Astrocyte of the hippocampus (primary cell): ENCODE measurements at places on chromosomes 2 and 18.

DNA sequence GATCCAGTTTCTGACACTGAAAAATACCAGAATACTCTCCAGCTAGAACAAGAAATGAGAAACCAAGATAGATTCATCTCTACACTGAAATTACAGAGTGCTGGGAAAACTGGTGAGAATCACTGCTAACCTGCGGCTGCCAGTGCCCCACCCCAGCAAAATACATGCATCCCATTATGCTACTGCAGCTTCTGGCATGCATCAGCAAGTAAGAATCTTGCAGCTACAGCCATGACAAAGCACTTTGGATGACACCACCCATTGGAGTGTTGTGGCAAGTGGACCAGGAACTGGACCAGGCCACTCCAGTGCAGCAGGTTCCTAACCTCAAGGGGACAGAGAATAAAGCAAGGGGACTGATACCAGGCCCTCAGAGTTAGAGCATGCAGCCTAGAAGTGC is 378.8 kb upstream of the ETAA1 start:
- no peak for DNase-seq

GRCh38 chr2:157124731-157125130 is 132.8 kb upstream of the GALNT5 start:
- DNase-seq, result no peak

GRCh38 chr2:98459496-98460175 is 15.0 kb downstream of the INPP4A start:
- DNase-seq, result no peak

GRCh38 chr2:16168506-16169264 is 228.3 kb downstream of the MYCN start:
- DNase-seq, result no peak

DNA sequence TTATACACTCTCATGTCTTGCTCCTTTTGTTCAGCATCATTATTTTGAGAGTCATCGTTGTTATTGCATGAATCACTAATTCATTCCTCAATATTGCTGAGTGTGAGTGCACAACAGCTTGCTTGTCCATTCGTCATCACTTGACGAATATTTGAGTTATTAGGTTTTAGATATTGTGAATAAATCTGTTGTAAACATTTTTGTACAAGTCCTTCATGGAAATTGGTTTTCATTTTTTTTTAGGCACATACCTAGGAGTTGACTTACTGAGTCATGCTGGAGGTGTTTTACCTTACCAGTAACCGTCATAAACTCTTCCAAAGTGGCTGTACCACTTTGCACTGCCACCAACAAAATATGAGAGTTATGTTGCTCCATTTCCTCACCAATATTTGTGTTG is 84.2 kb upstream of the NCK2 start:
- no peak for DNase-seq

DNA sequence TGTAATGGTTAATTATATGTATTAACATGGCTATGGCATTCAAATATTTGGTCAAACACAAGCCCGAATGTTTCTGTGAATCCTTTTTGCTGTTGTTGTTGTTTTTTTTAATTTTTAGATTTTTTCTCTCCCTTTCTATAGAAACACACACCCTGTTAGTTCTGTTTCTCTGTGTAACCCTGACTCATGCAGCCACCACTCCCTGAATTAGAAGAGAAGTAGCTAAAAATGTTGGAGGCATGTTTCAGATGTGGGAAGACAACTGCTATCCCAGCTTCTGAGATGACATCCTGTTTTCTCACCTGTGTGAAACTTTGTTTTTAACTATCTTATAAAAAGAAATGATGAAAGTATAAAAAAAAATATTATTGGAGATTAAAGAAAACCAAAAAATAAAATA is 219.6 kb upstream of the RGPD4 start:
- no peak for DNase-seq

DNA sequence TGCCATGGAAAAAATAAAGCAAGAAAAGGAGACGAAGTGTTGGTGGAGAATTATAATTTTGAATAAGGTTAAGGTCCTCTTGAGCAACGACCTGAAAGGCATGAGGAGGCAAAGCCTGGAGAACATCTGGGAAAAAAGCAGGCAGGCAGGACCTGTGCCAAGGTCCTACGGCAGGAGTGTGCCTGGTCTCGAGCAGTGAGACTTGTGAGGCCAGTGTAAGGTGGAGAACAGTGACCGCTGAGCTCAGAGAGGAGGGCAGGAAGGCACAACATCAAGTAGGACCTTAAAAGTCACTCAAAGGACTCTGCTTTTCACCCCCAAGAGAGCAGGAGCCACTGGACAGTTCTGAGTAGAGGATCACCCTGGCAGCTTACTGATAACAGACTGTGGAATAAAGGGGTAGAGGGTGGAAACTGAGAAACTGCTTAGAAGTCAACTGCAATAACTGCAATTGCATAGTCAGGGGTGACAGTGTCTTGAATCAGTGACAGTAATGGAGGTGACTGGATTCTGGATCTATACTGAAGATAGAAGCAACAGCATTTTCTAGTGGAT is 3.5 kb downstream of the NOL10 start:
- DNase-seq, result no peak

GRCh38 chr2:81876624-81877023 is 1572.1 kb upstream of the LRRTM1 start:
- DNase-seq, result no peak

- no peak for DNase-seq
Observed at GRCh38 chr2:207167099-207167923, 1.6 kb upstream of the KLF7 start.

- DNase-seq, result peak; percentile 56
Observed at GRCh38 chr2:39059366-39059952, 61.4 kb downstream of the SOS1 start.

DNA sequence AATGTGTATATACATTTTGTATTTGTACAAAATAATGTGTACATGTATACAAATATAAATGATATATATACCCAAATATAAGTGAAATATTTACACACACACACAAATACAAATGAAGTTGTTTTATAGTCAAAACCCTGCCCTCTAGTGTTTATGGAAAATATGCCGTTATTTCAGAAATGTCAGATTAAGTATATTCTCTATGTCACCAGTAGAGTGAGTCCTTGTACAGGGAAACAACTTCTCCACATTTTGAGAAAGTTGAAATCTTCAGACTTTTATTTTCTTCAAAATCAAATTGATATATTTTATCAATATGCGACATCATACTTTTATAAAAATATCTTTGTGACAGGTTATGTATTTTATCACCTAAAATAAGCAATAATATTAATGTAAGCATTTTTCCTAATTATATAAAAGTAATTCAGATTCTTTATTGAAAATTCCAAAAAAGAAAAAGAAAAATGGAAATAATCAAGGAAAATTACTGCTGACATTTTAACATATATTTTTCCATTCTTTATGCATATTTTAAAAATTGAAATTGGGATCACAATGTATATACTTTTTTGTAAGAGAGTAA is 22.4 kb downstream of the ARL6IP6 start:
- DNase-seq, result peak; percentile 68

DNA sequence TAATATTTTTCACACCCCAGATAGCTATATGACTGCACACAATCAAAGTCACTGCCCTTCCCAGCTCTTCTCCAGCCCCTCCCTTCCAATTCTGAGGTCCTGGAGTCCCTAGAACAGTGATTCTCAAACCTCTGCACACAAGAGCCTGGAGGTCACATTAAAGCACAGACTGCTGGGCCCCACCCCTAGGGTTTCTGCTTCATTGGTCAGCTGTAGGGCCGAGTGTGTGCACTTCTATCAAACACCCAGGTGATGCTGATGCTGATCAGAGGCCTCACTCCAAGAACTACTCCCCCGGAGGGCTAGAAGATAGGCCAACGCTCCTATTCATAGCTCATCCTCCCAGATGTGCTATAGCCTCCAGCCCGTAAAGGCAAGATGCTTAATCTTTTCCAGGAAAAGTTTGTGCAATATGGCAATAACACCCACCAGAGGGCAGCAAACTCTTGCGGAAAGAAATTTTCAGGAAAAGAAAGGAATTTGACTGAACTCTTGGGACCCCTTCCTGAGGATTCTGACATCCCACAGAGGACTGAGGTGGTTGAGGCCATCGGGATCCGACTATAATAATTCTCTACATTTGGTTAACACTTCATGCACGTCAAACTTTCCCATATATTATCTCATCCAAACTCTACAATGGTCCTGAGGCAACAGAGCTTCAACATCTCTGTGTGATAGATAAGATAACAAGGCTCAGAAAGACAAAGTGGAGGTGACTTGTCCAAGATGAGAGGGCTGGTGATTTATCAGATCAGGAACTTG is 194.2 kb upstream of the PKDCC start:
- DNase-seq, result peak; percentile 70

DNA sequence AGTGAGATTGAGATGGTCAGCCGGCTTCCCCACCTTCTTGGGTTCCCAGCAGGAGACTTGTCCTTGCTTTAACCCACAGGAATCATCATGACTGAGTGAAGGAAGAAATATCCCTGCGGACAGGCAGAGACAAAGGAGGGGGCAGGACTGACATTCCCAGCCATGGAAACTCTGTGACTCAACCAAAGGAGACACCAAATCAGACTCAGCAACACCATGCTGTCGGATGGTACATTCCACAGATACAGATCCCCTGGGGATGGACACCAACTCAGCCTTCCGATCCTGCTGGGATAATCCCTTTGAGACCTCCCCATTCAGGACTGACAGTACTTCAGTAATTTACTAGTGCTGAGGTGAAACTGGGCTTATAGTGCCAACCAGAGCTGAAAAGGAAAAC is 518.3 kb downstream of the XIRP2 start:
- DNase-seq, result peak; percentile 70

DNA sequence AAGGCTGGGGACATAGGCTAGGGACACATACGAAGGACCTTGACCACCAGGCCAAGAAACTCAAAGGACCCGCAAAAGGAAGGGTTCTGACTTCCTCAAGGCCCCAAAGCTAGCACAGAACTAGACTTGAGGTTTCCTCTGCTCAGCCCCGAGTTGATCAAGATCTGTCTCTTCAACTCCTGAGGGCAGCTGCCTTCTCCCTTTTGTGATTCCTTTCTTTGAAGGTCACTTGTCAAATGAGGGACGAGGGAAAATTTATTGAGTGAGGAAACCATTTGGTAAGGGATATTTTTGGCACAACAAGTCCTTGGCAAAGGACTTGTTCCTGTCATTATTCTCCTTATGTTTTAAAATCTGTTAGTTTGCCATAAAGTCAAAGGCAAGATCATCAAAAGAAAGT is 12.3 kb upstream of the ROCK2 start:
- DNase-seq, result no peak

- DNase-seq, result no peak
Observed at GRCh38 chr18:57621246-57621604, 411 bp downstream of the NARS1 start.

DNA sequence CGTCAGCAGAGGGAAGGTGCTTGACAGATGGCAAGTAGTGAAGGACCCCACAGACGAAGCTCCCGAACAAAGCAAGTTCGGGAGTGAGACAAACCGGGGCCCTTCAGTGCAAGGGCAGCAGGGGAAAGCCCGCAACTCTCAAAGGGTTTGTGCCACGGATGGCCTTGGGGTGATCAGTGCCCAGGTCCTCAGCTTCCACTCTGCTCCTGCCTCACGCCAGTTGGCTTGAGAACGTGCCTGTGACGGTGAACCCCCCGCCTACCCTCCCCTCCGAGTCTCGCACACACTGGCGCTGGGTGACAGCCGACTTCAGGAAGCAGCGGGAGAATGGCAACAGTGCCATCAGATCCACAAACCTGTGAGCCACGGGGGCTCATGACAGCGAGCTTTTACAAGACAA is 56.8 kb upstream of the SALL3 start:
- DNase-seq, result no peak

DNA sequence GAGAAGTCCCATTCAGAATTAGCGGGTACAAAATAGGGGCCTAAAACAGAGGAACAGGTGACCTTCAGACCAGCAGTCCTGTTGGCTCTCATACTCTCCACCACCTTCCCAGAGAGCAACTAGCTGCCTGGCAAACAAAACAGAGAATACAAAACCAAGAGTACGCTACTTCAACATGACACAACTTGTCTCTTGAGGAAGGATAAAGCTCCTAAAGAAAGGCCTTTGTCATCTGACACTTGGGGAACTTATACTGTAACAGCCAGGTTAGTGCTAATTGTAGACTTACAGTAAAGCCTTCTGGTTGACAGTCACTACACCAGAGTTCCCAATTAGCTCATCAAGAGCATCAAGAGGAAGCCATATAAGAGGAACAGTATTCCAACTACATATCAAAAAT is 282.1 kb upstream of the NT5C1B start:
- no peak for DNase-seq

DNA sequence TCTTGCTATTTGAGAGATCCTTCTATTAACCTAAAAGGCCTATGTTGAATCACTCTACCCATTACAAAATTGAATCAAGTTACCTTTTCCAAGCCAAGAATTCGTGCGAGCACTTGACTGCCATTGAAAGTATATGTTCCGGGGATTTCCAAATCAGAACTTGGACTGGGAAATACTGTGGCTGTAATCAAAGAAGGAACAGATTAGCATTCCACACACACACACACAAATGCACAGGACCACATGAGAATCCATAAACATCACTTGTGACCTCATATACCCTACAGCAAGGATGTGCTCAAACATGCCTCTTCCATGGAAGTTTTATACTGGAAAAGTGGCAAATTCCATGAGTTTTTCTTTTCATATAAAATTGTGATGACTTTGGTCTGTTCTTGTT is 86.0 kb downstream of the ABCA12 start:
- no peak for DNase-seq

- no peak for DNase-seq
Observed at GRCh38 chr18:77505499-77505898, 255.9 kb downstream of the GALR1 start.

DNA sequence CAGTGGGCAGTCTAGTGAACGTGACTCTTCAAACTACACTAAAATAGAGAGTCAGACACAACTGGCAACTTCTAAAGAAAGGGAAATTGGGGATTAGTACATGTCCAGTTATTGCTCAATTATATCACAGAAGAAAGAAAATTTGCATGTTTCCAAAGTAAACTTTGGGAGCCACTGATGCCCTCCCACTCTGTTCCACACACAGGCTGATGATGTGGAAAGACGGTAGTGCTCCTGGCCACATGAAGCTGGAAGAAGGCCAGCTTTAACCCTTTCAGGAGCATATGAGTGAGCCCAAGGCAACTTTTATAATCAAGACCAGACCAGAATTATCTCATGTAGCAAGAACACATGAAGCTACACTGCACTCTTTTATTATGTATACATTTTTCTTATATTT is 141.0 kb downstream of the NR4A2 start:
- peak; percentile 56 for DNase-seq

DNA sequence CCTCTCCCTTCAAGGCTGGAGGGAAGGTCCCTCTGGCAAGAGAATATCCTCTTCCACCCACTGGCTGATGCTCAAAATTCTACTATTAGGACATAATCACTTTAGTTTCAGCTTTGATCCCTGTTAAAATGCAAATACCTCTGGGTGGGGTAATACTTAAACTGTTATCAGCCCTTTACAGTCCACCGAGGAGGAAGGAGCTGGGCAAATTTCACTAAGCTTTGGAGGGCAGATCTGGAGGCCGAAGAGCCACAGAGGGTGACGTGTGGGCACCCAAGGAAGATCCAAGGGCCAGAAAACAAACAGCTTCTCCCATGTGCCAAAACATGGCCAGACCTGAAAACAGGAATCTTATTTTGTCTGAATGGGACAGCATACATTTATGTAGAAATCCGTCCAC is 74.6 kb upstream of the BCL11A start:
- no peak for DNase-seq

GRCh38 chr18:44536046-44536445 is 144.6 kb upstream of the SETBP1 start:
- peak; percentile 65 for DNase-seq

- no peak for DNase-seq
Observed at GRCh38 chr2:163570391-163570790, 165.4 kb downstream of the FIGN start.

GRCh38 chr2:134273256-134273983 is 19.5 kb downstream of the MGAT5 start:
- no peak for DNase-seq
